ENCODE measurements at places on chromosomes 5 and 9. TPM values are rescaled to one million over a fixed set of nuclear protein-coding genes. Genes with fewer than 3 reads are reported as not detected.

The C9orf50 gene
- not detected for total RNA-seq

The SPOCK1 gene
- 10.5 TPM for total RNA-seq

The MRPS27 gene
- total RNA-seq = 128 TPM

The MARCOL gene
- total RNA-seq = not detected

The KIF4B gene
- not detected for total RNA-seq

The MED10 gene
- total RNA-seq = 9.0 TPM

The ACOT12 gene
- total RNA-seq = not detected

DNA sequence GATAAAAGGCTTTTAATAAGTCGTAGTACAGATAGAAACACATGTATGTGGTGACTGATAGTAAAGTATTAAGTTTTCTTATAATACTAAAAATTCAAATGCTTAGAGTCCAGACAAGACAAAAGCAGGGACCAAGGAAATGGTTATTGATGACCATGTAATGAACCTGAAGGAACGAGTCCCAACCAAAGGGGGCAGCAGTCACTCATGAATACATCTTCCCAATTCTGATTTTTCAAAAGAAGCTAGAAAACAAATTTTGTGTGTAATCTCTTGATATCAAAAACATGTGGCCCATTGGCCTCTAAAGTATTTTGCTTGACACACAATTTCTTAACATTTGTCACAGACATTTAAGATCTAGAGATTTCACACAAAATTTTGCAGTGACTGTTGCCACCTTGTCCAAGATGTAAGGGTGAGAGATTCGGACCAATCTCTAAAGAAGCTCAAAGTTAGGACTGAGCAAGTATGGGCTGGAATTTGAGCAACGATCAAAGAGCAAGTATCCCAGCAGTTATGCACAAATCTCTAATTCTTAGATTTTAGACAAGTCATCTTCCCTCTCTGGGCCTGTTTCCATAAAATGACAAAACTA lies 66.8 kb downstream of the ARL15 start:
- peak; percentile 70 for DNase-seq

GRCh38 chr9:115847216-115847615 lies 306.4 kb upstream of the PAPPA start:
- no peak for DNase-seq

- no peak for DNase-seq
These were observed 231.3 kb upstream of the NR4A3 start for GRCh38 chr9:99590410-99590809.

GRCh38 chr9:34627716-34628655 lies 880 bp downstream of the ARID3C start:
- DNase-seq = no peak

GRCh38 chr5:127409246-127409917 lies 108.1 kb upstream of the PRRC1 start:
- no peak for DNase-seq

Measured in GM23338 (cell line).